ENCODE measurements at places on chromosomes 12 and 14.

- no peak for DNase-seq
Measured at GRCh38 chr12:54442961-54443360, 23.9 kb upstream of the ITGA5 start.

- no peak for DNase-seq
Measured at GRCh38 chr12:79659961-79660431, 30.8 kb downstream of the PAWR start.

DNA sequence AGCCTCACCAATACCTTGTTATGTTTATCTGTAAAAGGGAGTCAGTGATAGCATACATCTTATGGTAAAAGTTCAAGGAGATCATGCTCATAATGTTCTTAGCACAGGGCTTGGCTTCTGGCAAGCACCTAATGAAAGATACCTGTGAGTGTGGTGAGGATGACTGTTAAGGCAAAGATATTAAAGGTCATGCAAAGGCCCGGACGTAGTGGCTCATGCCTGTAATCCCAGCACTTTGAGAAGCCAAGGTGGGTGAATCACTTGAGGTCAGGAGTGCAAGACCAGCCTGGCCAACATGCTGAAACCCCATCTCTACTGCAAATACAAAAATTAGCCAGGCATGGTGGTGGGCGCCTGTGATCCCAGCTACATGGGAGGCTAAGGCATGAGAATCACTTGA is 425.9 kb upstream of the TBX3 start:
- no peak for DNase-seq

GRCh38 chr12:93020631-93021597 is 91.8 kb upstream of the EEA1 start:
- DNase-seq, result no peak

DNA sequence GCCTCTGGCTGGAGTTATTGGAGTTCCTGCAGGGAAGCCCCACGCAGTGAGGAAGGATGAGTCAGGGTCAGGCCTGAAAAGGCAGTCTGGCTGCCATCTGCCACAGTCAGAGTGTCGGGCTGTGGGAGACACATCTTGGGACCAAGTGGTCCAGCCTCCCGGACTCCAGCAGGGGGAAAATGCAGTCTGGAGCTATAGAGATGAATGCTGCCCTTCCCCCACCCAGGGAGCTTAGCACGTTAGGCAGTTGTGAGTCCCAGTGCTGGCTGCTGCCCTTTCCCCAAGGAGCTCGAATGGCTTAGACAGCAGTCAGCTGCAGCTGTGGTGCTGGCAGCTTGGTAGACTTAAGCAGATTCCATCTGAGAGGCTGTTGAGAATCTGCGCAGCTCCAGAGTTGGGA is 8.2 kb upstream of the NTS start:
- no peak for DNase-seq

- no peak for DNase-seq
Measured at GRCh38 chr12:3020850-3021435, 56.2 kb upstream of the TSPAN9 start.

DNA sequence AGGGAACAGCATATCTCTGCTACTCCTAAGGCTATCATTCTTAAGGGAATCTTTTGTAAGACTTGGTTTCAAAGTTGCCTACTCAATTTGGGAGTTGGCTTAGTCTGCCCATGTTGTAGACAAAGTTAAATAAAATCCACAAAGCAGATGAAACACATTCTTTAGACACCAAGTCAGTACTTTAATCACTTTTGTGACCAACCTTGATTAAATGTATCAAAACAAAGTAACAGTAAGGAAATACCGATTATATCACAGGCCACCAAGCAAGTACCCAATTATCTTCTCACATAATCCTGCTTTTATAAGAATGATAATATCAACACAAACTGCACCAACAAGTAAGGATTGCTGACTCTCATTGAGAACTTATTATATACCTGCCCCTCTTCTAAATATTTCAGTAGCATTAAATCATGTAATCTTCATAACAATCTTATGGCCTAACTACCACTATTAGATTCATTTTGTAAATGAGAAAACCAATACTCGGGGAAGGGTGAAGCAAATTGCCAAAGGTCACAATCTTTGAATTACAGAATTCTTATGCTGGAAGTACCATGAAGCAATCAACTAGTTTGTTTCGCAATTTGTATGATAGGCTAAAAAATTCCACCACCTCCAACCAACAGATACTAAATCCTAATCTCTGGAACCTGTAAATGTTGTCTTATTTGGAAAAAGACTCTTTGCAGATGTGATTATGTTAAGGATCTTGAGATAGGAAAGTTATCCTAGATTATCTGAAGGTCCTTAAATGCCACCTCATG is 12.6 kb upstream of the DIO2 start:
- no peak for DNase-seq

- DNase-seq, result peak; percentile 71
Measured at GRCh38 chr12:96398424-96399119, 1.7 kb downstream of the CDK17 start.

DNA sequence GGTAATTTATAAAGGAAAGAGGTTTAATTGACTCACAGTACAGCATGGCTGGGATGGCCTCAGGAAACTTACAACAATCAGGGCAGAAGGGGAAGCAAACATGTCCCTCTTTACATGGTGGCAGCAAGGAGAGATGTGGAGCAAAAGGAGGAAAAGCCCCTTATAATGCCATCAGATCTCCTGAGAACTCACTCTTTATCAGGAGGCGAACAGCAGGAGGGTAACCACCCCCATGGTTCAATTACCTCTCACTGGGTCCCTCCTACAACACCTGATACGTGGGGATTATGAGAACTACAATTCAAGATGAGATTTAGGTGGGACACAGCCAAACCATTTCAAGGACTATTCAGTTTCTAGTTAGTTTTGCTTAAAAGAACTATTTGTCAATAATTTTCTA is 453.3 kb downstream of the C12orf50 start:
- no peak for DNase-seq

- no peak for DNase-seq
Measured at GRCh38 chr14:51783765-51784164, 76.6 kb upstream of the GNG2 start.

DNA sequence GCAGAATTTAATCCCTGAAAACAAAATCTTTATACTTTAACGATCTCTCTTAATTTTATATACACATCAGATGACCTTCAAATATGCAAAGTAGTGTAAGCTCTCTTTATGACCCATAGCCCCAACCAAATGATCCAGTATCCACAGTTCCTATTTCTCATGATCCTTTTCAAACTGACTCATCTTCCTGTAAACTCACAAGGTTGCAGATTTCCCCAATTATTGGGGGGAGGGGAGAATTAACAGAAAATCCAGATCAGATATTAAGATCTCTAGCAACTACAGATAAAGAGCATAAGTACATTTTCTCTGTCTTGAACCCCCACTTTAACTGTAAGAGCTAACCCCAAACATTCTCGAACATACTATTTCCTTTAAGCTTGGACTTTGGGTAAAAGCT is 12.5 kb downstream of the GNS start:
- peak; percentile 17 for DNase-seq

GRCh38 chr12:56241424-56242303 is 11.8 kb downstream of the SLC39A5 start:
- no peak for DNase-seq

DNA sequence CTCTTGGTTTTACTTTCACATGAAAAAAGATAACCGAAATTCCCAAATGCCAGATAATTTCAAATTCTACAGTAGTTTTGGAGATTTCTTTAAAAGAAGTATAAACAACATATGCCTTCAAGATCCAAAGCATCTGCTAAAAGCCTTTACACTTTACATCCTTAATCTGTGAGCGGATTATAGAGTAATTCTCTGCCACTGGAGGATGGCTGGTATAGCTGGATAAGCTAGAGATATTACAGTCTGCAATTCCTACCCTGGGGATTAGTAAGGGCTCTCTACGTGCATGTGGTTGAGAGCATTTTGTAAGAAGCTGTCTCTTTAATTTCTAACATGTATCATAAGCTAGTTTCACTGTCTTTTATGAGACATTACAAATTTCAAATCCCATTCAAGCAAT is 240.3 kb upstream of the HMGA2 start:
- DNase-seq, result no peak

GRCh38 chr12:4994622-4995021 is 49.1 kb upstream of the KCNA5 start:
- no peak for DNase-seq

DNA sequence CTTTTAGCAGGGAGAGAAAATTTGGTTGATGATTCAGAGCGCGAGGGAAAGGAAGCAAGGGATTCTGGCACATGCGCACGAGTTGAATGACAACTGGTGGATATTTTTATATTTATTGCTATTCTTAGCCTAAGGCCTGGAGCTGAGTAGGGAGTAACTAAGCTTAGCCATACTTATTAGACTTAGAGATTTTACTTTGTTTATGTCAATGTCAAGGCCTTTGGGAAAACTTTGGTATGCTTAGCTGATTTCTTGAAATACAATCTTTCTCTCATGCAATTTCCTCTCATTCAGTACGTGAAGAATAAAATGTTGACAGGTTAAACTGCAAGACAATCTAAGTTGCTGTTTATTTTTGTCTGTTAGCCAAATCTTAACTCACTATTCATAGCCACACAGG is 101.1 kb downstream of the CRADD start:
- no peak for DNase-seq

DNA sequence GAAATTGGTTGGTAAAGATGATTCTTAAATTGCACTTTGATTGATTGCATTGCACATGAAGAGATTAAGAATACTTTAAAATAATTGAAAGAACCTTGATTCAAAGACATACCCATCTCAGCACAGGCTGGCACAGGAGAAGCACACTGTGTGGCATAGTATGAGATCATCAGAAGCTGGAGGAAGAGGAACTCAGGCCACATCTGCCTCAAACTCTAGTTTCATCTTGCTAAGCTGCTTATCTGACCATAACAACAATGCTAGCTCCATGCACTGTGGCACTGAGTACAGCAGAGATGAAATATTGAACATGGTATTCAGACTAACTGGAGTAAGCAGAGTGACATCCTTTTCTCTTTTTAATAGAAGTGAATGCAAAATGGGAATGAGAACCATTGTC is 99.1 kb downstream of the TBC1D30 start:
- DNase-seq, result no peak

GRCh38 chr12:3947781-3948180 is 74.6 kb upstream of the PARP11 start:
- DNase-seq, result no peak

DNA sequence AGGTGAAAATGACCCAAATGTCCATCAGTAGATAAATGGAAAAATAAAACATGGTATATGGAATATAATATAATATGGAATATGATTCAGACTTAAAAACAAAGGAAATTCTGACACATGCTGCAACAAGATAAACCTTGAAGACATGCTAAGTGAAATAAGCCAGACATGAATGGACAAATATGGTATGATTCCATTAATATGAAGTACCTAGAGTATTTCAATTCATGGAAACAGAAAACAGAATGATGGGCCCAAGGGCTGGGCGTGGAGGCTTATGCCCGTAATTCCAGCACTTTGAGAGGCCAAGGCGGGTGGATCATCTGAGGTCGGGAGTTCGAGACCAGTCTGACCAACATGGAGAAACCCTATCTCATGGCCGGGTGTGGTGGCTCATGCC is 22.7 kb upstream of the ORAI1 start:
- DNase-seq, result no peak

DNA sequence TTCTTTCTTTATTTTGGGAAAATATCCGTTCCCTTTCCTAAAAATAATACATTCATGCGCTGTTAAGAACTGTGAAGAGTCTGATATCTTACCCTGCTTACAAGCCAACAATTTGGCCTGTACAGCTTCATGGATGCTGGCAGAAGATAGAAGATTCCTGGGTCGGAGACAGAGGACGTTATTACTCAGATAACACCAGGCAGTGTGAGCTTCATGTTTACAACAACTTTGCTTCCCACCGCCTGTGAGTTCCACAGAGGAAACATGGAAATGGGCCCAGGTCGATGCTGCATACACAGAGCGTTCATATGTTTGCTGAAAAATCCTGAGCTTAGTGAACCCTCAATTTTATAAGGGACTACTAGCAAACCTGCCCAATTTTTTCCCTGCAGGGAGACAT is 705.6 kb upstream of the SEL1L start:
- no peak for DNase-seq

GRCh38 chr12:80802652-80803400 is 86.1 kb downstream of the MYF5 start:
- DNase-seq, result no peak

DNA sequence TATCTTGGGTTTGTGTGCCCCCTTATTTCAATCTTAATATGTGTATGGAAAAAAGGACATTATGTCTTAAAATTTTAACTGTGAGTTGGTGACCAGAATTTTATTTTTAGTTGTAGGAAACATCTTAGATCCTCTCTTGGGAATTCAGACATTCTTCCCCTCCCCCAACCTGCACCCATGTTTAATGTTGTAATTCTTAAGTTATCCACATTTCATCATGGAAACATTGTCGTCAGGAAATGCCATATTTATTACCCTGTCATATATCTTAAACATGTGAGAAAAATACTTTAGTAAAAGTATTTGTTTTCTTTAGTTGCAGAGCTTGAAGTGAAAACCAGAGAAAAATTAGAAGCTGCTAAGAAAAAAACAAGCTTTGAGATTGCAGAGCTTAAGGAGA is 30.3 kb downstream of the YEATS4 start:
- DNase-seq, result no peak

DNA sequence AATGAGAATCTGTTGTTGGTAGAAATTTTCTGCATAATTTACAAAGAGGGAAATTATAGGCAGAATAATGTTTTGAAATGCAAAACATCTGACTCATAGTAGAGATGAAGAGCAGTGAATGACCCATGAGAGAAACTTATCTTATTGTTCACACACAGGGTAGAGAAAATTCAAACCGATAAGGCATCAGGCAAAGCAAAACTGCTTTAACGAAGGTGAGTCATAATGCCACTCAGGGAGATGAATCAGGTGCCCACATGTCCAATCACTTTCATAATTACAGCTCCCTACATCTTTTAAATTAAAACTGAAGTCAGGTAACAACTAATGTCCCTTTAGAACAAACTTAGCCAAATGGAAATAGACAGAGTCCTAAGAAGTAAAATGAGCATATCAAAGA is 265.6 kb upstream of the GARIN6 start:
- no peak for DNase-seq

- no peak for DNase-seq
Measured at GRCh38 chr12:96710127-96710745, 196.8 kb upstream of the NEDD1 start.

DNA sequence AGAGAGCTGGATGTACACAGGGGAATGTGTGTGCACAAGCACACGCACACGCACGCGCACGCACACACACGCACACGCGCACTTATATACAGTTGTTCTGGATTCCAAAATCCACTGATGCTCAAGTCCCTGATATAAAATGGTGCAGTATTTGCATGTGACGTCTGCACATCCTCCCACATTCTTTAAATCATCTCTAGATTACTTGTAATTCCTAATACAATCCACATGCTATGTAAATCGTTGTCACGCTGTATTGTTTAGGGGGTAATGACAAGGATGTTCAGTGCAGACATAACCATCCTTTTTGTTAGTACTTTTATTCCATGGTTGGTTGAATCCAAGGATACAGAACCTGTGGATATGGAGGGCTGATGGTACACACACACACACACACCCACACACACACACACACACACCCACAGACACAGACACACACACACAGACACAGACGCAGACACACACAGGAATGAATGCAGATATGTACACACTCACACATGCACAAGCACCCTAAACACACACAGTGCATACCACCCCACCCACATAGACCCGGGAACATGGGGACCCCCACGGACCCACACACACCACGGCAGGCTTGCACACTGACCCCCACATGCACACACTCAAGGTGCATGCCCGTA is 188.5 kb upstream of the PRMT8 start:
- no peak for DNase-seq

- DNase-seq, result no peak
Measured at GRCh38 chr12:111193977-111194702, 174.8 kb downstream of the PHETA1 start.

GRCh38 chr12:89217472-89217871 is 134.8 kb downstream of the DUSP6 start:
- no peak for DNase-seq
